ENCODE measurements at places on chromosomes 5 and 9. TPM values are rescaled to one million over a fixed set of nuclear protein-coding genes. Genes with fewer than 3 reads are reported as not detected.

DNA sequence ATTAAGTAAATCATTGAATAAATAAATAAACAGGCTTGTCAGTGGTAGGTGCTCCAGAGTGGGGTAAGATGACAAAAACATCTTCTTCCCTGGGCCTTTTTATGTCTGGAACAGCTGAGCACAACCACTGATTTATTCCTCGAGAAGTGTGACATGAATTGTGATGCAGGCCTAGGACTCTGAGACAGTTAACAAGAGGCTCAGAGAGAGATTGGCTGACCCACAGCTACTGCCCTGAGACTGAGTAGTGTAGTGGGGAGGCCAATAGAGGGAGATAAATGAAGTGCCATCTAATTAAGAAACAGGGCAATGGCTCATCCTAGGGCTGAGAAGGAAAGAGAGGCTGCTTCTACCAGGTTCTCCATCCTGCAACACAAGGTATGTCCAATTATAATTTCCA is 369.3 kb upstream of the TRPC7 start:
- DNase-seq = no peak

The CER1 gene
- not detected for total RNA-seq

DNA sequence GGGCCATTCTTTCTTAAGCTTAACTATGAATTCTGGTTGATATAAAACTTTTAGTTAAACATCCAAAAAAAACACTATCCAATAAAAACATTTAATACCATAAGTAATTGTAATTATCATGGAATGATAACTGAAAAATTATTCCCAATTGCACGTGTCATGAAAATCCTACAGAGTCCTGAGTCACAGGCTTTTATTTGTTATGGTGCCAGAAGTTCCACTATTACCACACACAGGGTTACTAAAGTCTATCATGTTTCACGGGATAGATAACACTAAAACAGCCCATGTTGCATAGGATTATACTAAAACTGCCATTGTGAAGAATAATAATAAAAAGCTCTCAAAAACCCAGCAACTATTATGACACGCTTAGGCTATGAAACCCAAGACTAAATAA is 1381.8 kb downstream of the EFNA5 start:
- no peak for DNase-seq

DNA sequence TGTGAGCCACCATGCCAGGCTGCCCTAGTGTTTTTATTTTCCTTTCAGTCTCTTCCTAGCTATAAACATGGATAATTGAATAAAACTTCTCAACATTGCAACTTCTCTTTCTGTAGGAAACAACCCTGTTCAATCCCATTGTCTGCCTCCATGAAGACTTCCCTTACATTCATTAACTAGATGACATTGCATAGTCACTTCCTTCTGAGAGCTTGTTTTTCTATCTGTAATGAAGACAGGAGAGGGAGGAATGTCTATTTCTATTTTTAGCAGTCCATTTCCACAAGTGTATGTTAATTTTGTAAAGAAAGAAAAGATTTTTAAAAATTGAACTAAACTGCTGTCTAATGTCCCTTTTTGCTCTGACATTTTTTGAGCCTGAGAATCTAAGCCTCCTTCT is 55.6 kb upstream of the MELK start:
- no peak for DNase-seq

DNA sequence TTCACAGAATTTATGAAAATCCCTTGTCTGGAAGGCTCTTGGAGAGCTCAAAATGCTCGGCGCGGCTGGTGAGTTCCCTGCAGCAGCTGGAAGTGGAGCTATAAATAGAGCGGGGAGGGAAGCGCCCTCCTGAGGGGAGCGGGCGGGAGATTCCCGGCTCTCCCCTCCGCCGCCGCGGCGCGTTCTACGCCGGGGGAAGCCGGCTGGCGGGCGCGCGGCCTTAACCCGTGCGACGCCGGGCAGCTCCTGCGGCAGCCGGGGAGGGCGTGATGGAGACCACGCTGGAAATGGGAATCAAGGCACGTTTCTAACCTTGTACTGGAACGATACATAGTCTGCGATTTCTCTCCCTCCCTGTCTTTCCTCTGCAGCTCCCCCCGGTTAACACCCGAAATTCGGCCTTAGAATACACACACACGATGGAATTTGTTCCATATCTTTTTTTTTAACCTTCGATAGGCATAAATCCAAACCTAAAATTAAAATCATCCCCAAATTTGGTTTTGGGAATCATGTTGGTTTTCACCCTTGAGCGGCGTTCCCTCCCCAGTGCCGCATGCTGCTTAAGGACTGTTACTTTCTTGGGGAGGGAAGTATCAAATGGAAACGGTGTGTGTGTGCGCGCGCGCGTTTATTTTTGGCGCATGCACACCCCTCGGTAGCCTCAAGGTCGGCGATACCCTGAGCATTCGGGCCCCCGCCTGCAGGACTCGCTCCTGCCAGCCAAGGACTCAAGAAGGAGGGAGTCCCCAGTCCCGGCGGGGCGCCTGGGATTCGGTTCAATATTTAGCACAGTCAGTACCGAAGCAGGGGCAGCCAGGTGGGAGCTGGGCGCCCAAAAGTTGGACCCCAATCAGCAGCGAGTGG is 306.3 kb upstream of the KCNN2 start:
- no peak for DNase-seq

The WHRN gene
- total RNA-seq = 9.1 TPM

GRCh38 chr5:133885566-133885965 is 82.9 kb downstream of the C5orf15 start:
- no peak for DNase-seq

- DNase-seq = no peak
Measured at GRCh38 chr5:141870871-141871270, 7.3 kb downstream of the PCDH1 start.

The TICAM2 gene
- 0.98 TPM for total RNA-seq

DNA sequence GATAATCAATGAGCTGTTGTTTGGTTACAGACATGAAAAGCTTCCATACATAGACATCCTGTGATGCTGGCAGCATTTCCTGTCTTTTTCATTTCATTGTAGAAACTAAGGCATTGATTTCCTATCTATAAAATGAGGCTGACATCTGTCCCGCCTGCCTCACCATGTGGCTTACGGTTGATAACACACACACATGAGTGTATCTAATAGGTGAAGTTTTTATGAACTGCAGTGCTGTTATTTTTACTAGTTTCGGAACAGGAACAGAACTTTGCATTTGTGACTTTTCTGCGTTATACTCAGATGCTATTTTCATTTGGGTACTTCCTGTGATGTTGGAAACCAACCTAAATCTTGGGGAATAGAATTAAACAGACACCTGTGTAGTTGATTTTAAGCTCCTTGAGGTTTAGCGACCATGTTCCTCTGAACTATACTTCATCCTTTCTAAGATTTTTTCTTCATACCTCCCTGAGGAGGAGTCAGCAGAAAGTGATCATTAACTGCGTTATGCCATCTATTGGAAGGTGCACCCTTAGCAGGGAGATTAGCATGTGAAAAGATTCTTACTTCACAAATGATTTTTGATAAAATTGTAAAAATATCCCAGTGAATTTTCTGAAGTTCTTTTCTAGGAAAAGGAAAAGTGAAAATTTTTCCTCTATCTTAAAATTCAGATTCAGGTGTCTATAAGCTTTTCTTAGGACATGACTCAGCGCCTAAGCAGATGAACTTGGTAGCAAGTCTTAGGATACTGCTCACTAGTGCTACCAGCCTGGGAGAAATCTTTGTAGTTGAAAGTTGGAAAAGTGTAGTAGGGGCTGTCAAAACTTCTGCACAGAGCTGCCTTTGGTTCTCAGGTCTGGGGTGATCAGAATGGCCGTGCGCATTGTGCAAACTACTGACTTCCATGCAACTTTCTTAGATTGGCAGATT is 134.5 kb downstream of the TRIO start:
- peak; percentile 70 for DNase-seq

DNA sequence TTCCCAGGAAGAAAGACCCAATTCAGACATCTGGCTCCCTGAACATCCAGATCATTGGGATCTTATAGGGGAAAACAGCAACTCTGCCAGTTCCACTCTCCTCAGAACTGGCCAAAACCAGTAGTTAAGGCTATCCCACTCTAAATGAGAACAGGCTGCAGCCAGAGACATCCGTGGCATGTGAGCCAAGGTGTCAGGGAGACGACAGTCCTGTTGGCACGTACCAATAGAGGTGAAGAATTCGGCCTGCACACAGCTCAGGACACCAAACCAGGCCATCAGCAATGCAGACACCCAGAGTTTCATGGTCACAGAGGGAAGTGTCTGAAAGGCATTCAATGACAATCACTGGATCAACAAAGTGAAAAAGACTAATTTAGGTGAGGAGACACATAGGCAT is 9.3 kb downstream of the P4HA2 start:
- DNase-seq = no peak

The INSL4 gene
- total RNA-seq = not detected

The ECSCR gene
- total RNA-seq = 37.1 TPM

GRCh38 chr5:123007182-123007581 is 29.3 kb downstream of the PPIC start:
- DNase-seq = no peak

GRCh38 chr9:82549174-82549821 is 513.6 kb downstream of the RASEF start:
- no peak for DNase-seq

DNA sequence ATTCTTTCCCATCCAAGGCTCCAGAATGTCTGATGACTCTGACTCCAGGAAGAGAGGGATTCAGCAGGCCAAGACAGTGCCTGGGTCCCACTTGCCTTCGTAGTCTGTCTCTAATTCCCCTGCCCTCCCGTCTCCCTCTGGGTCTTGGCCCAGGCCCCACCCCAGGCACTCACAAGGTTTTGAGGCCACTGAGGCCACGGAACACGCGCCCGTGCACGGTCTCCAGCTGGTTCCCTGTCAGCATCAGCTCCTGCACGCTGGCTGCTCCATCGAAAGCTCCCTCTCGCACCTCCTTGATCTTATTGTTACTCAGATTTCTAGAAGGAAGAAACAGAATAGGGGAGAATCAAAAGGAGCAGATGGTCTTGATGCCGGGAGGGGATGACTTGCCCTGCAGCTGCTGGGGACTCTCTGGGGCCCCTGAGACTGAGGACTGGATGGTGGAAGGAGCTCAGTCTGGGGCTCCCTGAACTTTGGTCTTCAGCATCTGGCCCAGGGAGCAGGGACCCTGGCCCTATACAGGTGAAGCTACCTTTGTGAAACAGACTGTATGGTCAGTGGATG is 174.6 kb upstream of the PANK3 start:
- peak; percentile 72 for DNase-seq

The CCL27 gene
- not detected for total RNA-seq

DNA sequence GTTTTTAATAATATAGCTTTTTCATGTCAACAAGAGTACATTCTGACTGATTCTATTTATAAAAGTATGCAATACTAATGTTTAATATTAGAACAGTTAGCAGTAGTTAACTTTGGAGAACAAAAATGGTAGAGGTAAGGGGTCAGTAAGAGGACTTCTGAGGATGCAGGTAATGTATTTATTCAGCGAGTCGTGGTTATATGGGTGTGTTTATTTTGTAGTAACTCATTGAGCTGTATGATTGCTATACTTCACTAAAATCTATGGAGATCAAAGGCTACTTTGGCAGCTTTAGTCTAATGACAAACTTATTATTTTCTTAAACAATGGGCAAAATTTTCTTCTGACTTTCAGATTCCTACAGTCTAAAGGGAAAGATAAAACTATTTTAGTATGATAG is 146.5 kb downstream of the COMMD10 start:
- DNase-seq = no peak

DNA sequence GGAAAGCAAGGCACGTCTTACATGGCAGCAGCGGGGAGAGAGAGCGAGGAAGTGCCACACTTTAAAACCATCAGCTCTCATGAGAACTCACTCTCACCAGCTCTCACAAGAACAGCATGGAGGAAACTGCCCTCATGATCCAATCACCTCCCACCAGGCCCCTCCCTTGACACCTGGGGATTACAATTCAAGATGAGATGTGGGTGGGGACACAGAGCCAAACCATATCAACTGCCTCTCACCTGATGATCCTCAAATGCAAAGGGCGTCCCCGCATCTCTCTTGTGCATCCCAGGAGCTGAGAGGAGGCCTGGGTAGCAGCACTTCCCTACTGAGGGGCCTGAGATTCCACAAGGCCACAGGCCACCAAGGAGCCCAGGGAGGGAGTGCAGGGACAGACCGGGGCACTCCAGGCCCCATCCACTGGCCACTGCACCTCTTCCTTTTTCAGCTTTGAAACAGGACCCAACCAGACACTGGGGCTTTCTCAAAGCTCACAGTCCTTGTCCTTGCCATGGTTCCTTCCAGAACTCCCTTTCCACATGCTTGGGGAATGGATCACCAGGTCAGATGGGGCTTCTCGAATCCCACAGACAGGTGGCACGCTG is 54.5 kb upstream of the IL17B start:
- DNase-seq = no peak

The RXRA gene
- 49.4 TPM for total RNA-seq

The CTSV gene
- 1.5 TPM for total RNA-seq

DNA sequence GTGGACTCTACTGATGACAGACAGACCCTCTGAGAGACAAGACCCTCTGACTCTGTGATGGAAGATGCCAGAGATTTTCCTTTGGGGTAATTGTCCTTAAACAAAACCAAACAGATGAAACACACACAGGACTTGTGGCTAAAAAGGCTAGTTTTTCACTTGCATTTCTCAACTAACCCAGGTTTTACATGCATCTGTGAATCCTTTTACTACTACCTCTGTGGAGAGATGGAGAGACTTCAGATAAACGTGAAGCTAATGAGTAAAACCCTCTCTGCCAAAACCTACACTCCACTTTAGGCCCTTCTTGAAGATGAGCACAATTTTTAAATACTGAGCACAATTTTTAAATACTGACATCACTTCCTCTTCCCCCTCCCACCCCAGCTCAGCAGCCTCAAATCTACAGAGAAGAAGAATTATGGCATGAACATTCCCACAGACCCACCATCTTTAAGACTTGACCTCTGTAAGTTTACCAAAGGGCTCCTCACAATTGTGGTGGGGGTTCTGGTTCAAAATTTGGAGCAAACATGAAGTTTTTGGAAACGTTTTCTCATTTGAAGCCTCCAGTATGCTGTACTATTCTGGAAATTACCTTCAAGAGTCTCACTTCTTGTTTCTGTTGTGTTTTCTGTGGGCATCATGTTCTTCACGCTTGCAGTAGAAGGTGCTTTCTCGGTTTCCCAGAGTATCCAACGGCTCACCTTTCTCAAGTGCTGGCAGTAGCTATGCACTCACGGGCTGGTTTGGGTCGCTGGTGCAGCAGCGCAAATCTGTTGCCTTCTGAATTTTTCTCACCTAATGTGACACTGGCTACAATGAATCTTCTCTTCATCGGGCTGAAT is 42.7 kb downstream of the ACER2 start:
- no peak for DNase-seq

The CYSTM1 gene
- 51.6 TPM for total RNA-seq

Data from vagina (tissue), 2 donors.